ENCODE measurements at places on chromosomes 7 and 10.

DNA sequence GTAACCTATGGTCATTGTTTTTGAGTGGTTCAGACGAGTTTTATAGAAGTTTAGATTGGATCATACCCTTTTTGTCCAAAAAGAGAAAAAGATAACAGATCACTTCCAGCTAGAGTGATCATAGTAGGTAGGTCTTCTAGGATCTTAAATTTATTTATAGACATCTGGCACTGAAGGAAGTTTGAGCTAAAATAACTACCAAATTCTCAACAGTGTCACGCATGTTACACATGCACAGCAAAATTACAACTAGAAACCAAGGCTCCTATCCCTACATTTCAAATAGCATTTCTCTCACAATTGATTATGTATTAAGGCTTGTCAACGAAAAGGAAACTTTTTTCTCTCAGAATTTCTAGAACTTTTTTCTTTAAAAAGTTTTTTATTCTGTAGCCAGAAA lies 2.3 kb downstream of the CALU start:
- no peak for DNase-seq

GRCh38 chr10:80491251-80492102 lies 37.4 kb downstream of the TSPAN14 start:
- DNase-seq = no peak

DNA sequence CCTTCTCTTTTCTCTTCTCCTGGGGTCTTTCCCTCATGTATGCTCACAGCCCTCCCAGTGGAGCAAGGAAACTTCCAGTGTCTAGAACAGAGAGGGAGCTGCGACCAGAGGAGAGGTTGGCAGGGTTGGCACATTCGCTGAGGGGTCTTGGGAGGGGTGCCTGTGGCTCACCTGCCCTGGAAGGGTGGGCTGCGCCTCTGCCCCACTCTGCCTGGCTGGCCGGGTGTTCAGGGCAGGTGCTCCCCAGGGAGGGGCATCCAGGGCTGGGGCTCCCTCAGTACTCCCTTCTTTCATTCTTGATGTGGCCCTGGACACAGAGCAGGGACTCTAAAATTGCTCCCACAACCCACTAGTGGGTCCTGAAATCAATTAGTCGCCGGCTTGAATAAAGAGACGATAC lies 16.9 kb downstream of the SHH start:
- DNase-seq = no peak

DNA sequence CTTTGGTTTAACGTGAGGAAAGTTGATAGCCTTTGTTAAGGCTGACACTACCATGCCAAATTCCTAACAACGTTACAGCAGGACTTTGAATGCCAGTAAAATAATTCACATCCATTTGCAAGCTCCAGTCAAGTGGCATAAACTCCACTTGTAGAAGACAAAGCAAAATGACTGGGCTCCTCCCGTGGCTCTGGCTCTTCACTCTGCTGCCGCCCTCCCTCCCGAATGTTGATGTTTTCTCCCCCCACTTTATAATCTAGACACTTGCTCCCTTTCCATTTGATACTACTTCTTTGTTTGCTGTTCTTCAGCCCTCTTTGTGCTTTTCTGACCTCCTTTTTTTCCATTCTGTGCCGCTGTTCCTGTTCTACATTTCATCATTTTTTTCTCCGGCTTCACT lies 22.8 kb upstream of the ITGB8 start:
- DNase-seq = no peak

DNA sequence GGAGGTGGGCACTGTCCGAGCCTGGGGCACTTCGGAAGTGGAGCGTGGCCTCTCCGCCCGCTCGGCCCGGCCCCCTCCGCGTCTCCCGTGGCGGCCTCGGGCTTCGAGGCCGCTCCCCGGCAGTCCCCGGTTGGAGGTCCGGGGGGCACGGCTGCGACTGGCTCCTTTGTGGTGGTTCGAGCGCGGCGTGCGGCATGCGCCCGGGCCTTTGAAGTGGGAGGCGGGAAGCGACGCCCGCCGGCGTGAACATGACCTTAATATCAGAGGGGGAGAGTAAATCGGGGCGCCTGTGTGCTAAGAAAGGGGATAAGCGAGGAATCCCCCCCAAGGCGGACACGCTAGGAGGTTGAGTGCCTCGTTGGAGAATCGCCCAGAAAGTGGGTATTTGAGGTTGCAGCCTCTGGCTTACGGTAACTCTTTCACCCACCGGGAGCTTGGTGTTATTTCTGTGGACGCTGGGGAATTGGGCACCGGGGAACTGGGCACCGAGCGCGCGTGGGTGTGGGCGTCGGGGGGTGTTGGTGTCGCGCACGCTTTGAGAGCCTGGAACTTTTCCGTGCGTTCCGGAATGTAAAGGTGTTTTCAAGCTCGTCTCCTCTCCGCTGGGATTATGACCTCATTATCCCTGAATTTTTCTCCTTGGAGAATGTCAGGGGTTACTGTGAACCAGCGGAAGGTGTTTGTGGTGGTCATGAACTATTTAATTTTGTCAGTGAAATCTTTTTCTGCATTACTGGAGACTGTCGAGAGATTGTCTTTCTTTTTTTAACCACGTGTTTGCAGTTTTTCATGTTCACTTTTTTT lies 660 bp downstream of the SUV39H2 start:
- peak; percentile 45 for DNase-seq

GRCh38 chr10:132572545-132572937 lies 35.0 kb downstream of the INPP5A start:
- DNase-seq = no peak

DNA sequence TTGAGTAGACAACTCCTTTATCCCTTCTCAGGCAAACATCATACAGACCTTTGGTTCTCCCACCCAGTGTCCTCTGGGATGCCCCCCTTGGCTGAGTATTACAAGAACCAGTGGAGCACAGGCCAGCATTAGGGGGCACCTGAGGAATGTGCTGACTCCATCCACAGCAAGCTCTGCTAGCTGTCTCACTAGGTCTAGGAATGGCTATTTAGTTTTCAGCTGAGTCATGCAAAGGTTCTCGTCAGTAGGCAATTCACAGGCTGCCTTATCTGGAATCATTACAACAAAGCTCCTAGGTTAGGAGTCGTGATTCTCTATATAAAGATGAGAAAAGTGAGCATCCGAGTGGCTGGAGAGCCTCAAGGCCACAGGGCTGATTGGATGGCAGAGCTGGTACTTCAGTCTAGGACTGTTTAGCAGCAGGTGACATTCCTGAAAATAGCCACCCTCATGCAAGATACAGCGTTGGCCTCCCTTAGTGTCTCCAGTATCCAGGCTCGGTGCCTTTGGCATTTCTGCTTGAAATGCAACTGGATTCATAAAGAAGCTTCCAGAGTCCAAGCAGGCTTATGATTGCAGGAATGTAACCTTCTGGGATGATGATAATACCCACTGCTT lies 75.8 kb downstream of the CDCA7L start:
- DNase-seq = no peak

GRCh38 chr7:2257651-2258050 lies 15.6 kb downstream of the NUDT1 start:
- no peak for DNase-seq

DNA sequence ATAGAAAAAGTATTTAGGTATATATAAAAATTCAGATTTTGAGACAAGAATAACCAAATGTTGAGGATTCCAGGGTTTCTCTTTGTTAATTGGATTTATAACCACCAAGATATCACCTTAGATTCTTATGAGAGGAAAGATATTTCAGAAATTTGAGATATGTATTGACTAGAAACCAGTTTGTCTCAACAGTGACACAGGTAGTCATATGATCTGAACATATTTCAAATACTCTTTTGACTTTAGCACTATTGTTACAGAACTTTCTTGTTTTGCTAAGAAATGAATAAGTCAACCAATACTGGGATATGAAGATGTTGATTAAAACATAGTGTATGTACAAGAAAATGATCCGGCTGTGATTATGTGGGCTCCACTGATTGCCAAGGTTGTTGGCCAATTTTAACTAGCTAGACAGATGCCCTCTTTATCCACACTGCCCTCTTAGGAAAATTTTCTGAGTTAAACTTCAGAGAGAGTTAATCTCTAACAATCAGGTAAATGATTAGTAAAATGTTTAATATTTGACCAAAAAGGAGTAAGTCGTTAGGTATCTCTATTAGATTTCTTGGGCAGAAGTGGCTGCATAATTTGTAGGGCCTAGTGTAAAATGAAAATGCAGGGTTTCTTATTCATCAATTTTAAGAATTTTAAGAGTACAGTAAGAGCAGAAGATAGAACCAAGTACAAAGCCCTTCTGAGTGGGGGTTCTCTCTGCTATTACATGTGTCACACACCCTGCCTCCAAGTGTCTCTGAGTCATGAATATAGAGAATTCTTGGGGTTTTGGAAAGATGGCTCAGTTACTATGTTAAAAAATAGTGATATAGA lies 376.0 kb downstream of the TFEC start:
- no peak for DNase-seq

DNA sequence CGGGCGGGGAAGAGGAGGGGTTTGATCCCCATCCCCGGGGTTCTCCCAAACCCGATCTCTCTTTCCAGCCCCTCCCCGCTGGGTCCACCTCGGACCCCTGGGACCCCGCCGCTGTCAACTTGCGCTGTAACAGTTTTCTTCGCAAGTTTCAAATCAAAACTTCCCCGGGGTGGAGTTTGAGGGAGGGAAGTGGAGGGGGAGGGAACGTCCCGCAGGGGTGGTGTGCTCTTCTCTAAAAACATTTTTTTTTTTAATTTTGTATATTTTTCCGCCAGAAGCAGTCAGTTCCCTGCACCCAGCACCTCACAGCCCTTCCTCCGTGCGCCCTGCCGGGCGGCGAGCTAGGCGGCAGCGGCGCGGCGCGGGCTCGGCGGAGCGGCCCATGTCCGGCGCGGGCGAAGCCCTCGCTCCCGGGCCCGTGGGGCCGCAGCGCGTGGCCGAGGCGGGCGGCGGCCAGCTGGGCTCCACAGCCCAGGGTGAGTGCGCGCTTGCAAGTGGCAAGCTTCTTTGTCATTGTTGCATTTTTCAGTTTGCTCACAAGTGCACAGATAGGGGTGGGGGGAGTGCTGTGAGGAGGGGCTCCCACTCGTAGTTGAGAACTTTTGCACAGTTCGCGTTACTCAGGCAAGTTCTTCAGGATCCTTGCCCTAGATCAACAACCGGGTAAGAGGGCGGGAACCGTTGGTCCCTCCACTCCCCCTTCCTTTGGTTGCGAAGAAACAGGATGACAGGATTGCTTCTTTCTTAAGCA lies 933 bp downstream of the MDFIC start:
- peak; percentile 27 for DNase-seq

DNA sequence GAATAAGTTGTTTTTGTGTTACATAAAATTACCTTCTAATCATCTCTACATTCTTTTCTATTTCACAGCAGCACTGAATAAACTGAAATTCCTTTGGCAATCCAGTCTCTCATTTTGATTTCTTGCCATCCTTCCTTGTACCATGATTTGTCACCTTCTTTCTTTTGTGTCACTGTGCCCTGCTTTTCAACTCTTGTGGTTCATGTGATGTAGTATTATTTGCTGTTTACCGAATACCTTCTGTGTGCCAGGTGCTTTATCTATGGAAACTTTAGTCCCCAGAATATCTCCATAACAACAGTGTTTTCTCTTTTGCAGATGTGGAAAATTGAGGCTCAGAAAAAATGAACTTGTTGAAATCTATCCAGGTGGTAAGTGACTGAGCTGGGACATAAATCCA lies 220.3 kb downstream of the STK31 start:
- DNase-seq = no peak

DNA sequence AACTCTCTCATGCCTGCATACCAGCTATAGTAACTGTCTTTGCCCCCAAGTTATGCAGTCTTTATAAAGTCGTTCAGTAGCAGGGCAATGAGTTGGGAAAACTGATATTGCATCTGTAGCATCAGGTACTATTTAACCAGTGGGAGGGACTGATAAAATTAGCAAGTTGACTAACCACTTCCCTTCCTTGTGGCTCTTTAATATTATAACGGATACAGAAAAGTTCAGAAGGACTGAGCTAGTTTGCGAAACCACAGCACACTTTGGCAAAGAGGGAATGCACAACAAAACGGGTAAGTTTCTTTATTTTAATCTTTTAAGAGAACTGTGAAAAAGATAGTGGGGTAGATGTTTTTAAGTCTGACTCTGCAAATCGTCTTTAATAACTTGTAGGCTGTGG lies 205.3 kb upstream of the HDAC9 start:
- no peak for DNase-seq

- peak; percentile 35 for DNase-seq
Measured at GRCh38 chr10:99996671-99997648, 12.8 kb downstream of the DNMBP start.

- no peak for DNase-seq
Measured at GRCh38 chr10:23402856-23403255, 36.0 kb upstream of the OTUD1 start.

- no peak for DNase-seq
Measured at GRCh38 chr7:45665172-45665571, 91.0 kb downstream of the ADCY1 start.

DNA sequence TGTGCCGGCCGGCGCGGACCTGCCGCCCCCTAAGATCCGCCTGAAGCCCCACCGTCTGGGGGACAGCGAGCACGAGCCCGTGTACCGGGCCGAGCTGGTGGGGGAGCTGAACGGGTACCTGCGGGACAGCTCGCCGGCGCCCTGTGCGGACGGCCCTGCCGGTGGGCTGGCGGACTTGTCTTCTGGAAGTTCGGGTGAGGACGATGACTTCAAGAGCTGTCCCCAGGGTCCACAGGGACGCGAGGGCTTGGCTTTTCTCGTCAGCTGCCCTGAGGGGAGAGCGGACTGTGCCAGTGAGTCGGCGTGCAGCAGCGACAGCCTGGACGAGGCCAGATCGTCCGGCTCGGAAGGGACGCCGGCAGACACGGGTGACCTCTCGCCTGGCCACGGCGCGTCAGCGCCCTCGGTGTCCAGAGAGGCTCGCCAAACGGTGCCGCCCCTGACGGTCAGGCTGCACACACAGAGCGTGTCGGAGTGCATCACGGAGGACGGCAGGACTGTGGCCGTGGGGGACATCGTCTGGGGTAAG lies 8.5 kb downstream of the PWWP2B start:
- DNase-seq = no peak

GRCh38 chr7:87767827-87768226 lies 108.3 kb downstream of the SLC25A40 start:
- DNase-seq = no peak

GRCh38 chr7:112009081-112009480 lies 197.1 kb downstream of the DOCK4 start:
- no peak for DNase-seq

GRCh38 chr7:116483271-116483942 lies 16.1 kb upstream of the CAV2 start:
- DNase-seq = no peak

DNA sequence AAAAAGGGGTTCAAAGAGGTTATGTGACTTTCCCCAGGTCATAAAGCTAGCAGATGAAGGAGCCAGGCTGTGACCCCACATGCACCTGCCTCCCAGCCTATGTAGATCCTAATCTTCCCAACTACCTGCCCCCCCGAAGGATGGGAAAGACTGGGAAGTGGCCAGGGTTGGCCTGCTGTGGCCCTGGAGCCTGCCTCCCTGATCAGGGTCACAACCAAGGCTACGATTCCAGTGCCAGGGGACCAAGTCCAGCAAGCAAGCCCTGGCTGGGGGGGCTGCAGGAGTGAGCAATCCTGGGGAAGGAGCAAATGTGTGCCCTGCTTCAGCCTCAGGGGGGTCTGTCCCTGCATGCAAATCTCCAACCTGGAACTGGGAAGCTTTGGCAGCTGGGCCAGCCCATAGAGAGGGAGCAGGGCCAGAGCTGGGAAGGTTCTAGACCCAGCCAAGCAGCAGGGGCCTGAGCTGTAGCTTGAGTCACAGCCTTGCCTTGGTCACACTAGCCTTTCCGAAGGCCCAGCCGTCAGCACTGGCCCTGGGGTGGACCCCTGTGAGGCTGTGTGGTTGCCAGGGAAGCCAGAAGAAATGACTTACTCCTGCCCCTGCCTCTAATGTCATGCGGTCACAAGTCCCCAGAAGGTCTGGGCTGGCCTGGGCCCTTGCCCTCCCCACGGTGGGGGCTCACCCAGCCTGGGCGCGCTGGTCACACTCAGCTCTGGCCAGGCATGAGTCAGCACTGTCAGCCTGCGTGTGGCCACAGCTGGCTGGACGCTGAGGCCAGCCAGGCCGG lies 96.4 kb upstream of the ZMIZ1 start:
- DNase-seq = peak; percentile 48
